ENCODE measurements at places on chromosomes 7 and 10. TPM values are rescaled to one million over a fixed set of nuclear protein-coding genes. Genes with fewer than 3 reads are reported as not detected.

GRCh38 chr10:76984559-76985443 is 652.8 kb downstream of the KCNMA1 start:
- DNase-seq: peak; percentile 83

The ADARB2 gene
- total RNA-seq: 4.2 TPM

The GATAD1 gene
- total RNA-seq: 40.5 TPM

DNA sequence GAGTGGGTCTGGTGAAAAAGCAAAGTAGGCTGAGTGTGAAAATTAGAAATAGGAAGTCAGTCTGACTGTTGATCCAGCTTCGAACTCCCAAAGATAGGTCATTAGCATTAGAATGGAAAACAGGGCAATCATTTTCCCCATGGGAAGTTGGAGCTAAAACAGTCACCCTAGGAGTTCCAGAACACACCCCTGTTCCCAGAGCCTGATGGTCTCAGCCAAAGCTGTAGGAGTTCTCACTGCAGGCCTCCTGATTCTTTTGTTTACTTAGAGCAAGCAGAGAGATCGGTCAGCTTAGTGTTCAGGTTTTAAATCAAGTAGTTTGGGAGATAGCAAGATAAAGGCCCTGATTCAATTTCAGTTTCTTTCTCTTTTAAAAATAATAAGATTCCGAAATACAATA is 28.8 kb upstream of the JCAD start:
- DNase-seq: no peak

The GRM8 gene
- total RNA-seq: 9.2 TPM

The MYO3A gene
- 0.12 TPM for total RNA-seq

The DYNC1I1 gene
- 42.6 TPM for total RNA-seq

- no peak for DNase-seq
Measured at GRCh38 chr7:19442016-19442785, 266.6 kb downstream of the POLR1F start.

- DNase-seq: peak; percentile 50
Measured at GRCh38 chr7:18177815-18178660, 150.4 kb upstream of the PRPS1L1 start.

GRCh38 chr7:50336894-50337703 is 32.6 kb downstream of the IKZF1 start:
- no peak for DNase-seq

- no peak for DNase-seq
Measured at GRCh38 chr10:91105269-91105668, 115.2 kb upstream of the PCGF5 start.

The C7orf57 gene
- total RNA-seq: not detected

- DNase-seq: no peak
Measured at GRCh38 chr7:135939261-135939812, 37.8 kb downstream of the MTPN start.

GRCh38 chr7:77330169-77330882 is 85.8 kb downstream of the GSAP start:
- DNase-seq: no peak
